Activated CD8-positive, alpha-beta memory T cell treated with anti-CD3 and anti-CD28 coated beads, Interleukin-2, amount 10 ng/mL, durations not matched to agents 7 days and 5 days (primary cell): ENCODE measurements at places on chromosomes 3 and 15. TPM values are rescaled to one million over a fixed set of nuclear protein-coding genes. Genes with fewer than 3 reads are reported as not detected.

GRCh38 chr15:25181293-25182097 lies 226.7 kb downstream of the SNRPN start:
- no peaks in the 10 kb centered on the region for H3K27me3 ChIP-seq
- no peaks in the 10 kb centered on the region for H3K4me1 ChIP-seq
- no peaks in the 10 kb centered on the region for H3K36me3 ChIP-seq
- H3K27ac ChIP-seq = no peak overlapping the region

DNA sequence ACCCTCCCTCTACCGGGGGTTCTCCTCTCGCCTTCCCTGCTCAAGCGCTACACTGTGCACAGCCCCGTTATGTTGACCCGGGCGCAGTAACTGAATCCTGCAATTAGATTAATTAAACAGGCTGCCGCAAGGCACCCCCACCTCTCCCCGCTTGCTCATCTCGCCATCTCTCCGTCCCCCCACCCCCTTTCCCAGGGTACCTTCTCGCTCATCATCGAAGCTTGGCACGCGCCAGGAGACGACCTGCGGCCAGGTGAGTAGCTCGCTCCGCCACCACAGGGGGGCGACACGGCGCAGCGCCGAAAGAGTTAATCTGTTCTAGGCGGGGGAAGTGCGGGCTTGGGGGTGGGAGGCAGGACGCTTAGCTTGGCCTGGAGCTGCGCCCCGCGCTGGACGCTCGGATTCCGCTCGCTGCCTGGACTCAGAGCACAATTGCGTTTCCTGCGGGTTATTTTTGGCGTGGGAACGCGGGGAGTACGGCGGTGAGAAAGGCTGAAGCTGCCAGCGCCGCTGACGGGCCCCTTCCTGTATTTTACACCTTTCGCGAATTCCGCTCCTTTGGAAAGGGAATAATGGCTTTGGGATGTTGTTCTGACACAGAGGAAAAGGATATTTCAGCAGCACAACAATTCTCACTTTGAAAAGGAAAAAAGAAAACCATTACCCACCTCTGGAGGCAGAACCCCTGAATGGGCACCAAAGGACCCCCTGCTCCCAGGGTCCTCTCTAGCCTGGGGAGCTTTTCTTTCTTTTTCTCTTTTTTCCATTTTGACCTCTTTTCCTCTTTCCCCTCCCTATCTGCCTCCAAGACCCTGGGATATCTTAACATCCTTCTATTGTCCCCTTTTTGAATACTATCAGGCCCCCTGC lies 1.5 kb downstream of the DLL4 start:
- H3K36me3 ChIP-seq = no peaks in the 10 kb centered on the region
- peaks cover 62% of the 10 kb centered on the region for H3K27me3 ChIP-seq
- H3K27ac ChIP-seq = peak overlapping the region; percentile 19

DNA sequence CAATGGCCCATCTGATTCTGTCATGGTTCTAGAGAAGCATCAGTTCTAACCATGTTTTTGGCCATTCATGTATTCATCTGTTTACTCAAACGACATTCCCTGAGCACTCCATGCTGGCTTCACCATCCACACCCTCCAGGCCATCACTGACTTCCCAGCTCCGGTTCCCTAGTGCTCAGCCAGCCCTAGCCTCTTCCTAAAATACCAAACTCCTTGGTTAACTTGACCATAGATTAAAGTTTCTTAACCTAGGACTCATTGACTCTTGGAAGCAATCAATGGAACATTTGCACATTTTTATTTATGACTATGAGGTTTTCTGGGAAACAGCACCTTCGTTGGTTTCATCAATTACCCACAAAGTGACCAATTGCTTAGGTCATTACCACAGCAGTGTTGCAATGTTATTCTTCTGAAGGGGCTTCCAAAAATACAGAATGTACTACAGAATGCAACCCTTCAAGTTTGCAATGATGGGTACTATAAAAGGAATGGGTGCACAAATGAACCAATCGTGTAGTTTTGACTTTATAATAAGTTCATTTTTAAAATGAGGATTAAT lies 27.2 kb upstream of the SLC25A36 start:
- H3K4me3 ChIP-seq = no peak overlapping the region
- peaks cover 40% of the 10 kb centered on the region for H3K27me3 ChIP-seq
- no peaks in the 10 kb centered on the region for H3K4me1 ChIP-seq
- DNase-seq = no peak
- H3K27ac ChIP-seq = no peak overlapping the region
- H3K36me3 ChIP-seq = no peaks in the 10 kb centered on the region

- H3K36me3 ChIP-seq = no peaks in the 10 kb centered on the region
- peaks cover 5% of the 10 kb centered on the region for H3K4me1 ChIP-seq
- no peak for DNase-seq
- H3K27ac ChIP-seq = no peak overlapping the region
- H3K4me3 ChIP-seq = no peak overlapping the region
- peaks cover 25% of the 10 kb centered on the region for H3K27me3 ChIP-seq
These were observed 60.9 kb upstream of the LINGO1 start for GRCh38 chr15:77693576-77693975.

Gene SLC2A2
- total RNA-seq = not detected
